ENCODE measurements at places on chromosomes 12 and 14.
A peak's percentile ranks its signal among the peaks of the same experiment; 100 is the strongest.

GRCh38 chr12:120263748-120264085 lies 1.8 kb downstream of the PXN start:
- DNase-seq, result no peak

DNA sequence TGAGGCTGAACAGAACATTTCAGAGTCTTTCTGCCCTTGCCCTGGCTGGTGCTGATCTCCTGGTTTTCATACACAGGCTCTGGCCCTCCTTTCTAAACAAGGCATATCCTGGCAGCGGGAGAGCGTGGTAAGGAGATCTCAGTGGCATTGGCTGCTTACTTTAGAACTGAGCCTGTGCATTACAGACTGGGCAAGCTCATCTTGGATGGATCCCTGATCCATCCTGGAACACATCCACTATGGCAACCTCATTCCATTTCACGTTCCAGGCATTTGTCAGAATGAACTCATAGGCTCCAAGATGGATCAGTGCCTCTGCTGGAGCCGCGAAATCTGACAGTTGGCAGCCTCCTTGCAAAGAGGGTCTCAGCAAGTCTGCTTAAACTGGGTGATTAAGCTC lies 224.5 kb upstream of the PELI2 start:
- no peak for DNase-seq

GRCh38 chr12:88985011-88985410 lies 367.3 kb downstream of the DUSP6 start:
- DNase-seq, result no peak

GRCh38 chr12:112380663-112381405 lies 1.4 kb downstream of the HECTD4 start:
- no peak for DNase-seq

DNA sequence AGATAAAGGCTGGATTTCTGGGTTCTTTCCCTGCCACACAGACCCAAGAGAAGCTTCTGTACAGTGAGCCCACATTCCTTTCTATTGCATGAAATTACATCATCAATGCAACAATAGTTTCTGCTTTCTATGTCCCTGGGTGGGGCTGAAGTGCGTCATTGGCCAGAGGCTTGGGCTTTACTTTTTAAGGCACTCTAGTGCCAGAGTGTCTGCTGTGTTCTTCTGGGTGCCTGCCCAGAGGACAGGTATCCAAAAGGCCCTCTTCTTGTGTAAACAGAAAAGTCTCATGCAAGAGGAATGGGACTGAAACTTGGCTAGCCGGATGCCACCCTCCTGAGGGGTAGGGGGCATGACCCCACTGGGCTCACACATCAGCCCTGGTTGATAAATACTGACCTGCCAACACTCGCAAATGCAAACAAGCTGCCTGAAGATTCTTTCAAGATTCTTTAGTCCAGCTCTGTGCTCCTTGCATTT lies 5.9 kb downstream of the KRT86 start:
- no peak for DNase-seq

GRCh38 chr12:104136577-104136976 lies 1.4 kb downstream of the NFYB start:
- DNase-seq, result no peak

GRCh38 chr12:1834186-1834925 lies 14.0 kb downstream of the LRTM2 start:
- no peak for DNase-seq

DNA sequence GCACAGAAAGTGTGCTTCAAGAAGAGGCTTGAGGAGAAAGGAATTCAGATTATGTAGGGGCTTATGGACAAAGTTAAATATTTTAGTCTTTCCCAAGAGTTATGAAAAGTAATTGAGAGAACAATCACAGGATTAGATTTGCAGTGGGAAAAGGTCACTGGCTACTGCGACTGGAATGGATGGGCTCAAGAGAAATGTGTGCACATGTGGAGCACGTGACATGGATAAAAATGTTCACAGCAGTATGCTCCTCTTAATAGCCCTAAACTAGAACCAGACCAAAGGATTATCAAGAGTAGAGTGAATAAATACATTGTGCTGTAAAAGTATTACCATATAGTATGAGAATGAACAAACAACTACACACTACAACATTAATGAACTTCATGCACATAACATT lies 78.1 kb downstream of the ABCD2 start:
- DNase-seq, result no peak

DNA sequence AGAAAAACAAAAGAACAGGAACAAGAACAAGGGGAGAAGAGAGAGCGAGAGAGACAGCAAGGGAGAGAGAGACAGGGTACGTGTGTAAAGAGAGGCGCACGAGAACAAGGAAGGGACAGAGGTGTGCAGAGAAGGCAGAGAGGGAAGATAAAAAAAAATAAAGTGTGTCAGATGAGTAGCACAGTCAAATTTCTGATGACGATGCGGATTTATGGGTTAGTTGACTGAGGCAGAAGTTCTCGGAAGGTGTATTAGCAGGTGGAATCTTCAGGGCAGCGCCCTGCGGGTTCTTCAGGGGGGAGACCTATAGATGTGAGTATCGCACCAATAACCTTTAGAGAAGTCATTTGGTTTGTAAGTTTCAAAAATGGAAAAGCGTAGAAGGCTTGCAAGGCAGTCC lies 44.8 kb downstream of the PRKAB1 start:
- DNase-seq, result no peak

DNA sequence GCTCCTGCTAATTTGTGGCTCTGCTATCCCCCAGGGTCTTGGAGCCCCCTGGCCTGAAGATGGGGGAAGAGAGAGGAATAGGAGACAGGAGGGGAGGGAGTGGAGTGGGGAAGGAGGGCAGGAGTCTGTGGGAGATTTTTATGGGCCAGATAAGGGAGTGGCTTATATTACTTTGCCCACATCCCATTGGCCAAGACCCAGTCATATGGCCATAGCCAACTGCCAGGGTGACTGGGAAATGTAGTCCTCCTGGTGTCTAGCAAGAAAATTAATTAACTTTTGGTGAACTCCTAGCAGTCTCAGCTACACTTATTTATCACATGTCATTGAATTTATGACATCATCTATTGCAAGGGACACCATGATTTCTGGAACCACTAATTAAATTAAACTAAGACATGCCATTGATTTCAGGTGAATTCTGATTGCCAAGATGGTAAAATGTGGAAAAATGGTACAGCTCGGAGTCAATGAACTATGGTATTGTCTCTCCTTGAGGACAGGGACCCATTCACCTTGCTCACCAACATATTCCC lies 50.3 kb downstream of the ESRRB start:
- DNase-seq, result no peak

- DNase-seq, result no peak
Measured at GRCh38 chr12:57719777-57720605, 18.6 kb downstream of the AGAP2 start.

DNA sequence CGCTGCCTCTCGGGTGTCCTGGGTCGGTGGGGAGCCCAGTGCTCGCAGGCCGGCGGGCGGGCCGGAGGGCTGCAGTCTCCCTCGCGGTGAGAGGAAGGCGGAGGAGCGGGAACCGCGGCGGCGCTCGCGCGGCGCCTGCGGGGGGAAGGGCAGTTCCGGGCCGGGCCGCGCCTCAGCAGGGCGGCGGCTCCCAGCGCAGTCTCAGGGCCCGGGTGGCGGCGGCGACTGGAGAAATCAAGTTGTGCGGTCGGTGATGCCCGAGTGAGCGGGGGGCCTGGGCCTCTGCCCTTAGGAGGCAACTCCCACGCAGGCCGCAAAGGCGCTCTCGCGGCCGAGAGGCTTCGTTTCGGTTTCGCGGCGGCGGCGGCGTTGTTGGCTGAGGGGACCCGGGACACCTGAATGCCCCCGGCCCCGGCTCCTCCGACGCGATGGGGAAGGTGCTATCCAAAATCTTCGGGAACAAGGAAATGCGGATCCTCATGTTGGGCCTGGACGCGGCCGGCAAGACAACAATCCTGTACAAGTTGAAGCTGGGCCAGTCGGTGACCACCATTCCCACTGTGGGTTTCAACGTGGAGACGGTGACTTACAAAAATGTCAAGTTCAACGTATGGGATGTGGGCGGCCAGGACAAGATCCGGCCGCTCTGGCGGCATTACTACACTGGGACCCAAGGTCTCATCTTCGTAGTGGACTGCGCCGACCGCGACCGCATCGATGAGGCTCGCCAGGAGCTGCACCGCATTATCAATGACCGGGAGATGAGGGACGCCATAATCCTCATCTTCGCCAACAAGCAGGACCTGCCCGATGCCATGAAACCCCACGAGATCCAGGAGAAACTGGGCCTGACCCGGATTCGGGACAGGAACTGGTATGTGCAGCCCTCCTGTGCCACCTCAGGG lies 679 bp downstream of the ARF6 start:
- DNase-seq, result peak; percentile 77

GRCh38 chr12:110280392-110280778 lies 662 bp upstream of the ATP2A2 start:
- peak; percentile 54 for DNase-seq

GRCh38 chr14:87233266-87233665 lies 759.7 kb downstream of the GALC start:
- no peak for DNase-seq

- DNase-seq, result no peak
Measured at GRCh38 chr14:35576856-35577255, 42.9 kb downstream of the INSM2 start.

DNA sequence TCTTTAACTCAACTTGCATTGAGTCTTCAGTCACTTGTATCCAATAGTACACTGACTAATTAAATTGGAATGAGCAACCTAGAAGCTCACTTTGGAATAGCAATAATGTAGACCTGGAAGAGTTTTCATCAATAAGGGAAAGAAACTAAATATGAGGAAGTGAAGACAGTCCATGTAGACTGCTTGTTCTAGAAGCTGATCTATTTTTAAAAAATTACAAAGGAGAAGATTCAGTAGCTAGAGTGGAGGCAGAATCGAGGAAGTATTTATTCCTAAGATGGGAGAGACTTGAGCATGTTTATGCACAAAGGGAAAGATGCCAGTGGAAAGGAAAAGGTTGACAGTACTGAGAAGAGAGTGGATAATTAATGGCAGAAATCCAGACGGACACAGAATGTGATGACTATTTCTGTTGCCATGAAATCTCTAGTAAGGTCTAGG lies 156.3 kb upstream of the PDE3A start:
- no peak for DNase-seq

DNA sequence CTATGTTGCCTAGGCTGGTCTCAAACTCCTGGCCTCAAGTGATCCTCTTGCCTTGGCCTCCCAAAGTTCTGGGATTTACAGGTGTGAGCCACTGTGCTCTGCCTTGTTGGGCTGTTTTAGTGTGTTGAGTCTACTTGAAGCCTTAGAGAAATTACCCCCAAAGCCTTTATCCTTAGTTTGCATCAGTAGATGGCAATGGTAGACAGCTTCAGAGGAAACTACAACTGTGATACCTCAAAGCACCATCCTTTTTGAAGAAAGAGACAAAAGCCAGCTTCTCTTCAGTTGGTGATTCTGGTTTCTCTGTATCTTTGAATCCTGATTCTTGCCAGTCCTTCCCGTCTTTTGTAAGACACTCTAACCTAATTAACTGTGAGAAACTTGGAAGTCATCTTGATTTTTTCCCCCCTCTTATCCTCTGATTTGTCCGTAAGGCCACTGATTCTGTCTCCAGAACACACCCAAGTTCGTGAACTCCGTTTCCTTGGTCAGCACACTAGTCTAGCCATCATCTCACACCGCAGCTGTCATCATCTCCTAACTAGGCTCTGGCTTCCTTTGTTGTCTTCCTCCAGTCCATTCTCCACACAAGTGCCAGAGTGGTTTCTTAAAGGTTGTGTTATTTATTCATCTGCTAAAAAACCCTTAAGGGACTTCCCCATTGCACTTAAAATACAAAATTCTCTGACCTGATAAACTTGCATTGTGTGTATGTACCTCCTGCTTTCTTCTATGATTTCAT lies 20.2 kb downstream of the ATP2A2 start:
- DNase-seq, result no peak

GRCh38 chr12:7678744-7679143 lies 13.0 kb upstream of the APOBEC1 start:
- DNase-seq, result no peak

DNA sequence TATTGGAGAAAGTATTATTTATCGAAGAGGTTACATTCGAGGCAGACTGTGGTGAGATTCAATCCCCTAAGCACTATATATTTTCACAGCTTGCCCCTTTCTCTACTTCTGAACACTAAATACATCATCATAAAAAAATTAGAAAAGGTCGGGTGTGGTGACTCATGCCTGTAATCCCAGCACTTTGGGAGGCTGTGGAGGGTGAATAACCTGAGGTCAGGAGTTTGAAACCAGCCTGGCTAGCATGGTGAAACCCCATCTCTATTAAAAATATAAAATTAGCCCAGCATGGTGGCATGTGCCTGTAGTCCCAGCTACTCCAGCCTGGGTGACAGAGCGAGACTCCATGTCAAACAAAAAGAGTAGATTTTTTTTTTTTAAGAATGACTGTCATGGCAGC lies 70.6 kb upstream of the MYF6 start:
- DNase-seq, result no peak
